Nephron progenitor cell (in vitro differentiated cells): ENCODE measurements at places on chromosomes 3 and 15.

GRCh38 chr15:65208647-65209046 lies 2.6 kb downstream of the CILP start:
- no peak for DNase-seq

DNA sequence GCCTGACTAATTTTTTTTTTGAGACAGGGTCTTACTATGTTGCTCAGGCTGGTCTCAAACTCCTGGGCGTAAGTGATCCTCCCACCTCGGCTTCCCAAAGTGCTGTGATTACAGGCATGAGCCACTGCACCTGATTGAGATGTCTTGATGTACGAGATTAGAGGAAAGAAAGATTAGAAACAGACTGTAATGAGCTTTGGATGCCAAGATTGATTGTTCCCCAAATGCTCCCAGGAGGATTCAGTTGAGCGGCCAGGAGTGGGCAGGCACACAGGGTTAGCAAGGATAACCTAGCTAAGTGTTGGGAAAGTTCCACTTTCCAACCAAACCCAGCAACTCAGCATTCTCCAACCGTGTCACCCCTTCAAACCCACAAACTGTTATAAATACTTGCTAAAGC lies 63.7 kb downstream of the SRGAP3 start:
- no peak for DNase-seq

GRCh38 chr15:81087066-81087465 lies 47.0 kb upstream of the CFAP161 start:
- DNase-seq: no peak

DNA sequence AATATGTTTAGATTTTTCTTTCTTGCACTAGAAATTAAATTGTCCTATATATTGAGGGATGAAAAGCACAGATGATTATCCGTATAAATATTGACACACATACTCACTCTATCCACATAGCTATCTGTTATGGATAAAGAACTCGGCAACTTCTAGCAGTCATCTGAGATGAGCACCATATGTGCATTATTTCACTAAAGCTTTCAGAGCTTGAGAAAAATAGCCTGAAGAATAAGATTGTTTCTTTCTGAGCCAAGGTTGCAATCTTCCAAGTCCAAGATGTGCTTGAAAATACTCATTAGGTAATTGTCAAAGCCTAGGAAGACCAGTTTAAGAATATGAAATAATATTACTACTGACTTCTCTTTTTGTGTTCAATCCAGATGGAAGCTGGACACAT lies 40.5 kb downstream of the COL8A1 start:
- DNase-seq: no peak

DNA sequence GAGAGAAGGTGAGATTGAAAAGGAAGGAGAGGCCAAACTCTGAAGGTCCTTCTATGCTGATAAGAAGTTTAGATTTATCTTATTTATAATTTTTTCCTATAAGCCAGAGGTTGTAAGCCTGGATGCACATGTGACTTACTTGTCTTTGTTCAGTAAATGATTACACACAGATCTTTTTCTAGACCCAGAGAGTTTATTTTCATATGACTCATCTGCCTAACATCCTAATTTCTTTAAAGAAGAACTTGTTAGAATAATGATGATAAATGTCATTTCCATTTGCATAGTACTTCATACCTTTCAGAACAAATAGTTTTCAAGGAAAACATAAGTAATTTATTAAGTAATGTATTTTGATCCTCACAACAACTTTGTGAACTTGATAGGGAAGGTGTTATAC lies 434.8 kb upstream of the DPH6 start:
- DNase-seq: no peak

DNA sequence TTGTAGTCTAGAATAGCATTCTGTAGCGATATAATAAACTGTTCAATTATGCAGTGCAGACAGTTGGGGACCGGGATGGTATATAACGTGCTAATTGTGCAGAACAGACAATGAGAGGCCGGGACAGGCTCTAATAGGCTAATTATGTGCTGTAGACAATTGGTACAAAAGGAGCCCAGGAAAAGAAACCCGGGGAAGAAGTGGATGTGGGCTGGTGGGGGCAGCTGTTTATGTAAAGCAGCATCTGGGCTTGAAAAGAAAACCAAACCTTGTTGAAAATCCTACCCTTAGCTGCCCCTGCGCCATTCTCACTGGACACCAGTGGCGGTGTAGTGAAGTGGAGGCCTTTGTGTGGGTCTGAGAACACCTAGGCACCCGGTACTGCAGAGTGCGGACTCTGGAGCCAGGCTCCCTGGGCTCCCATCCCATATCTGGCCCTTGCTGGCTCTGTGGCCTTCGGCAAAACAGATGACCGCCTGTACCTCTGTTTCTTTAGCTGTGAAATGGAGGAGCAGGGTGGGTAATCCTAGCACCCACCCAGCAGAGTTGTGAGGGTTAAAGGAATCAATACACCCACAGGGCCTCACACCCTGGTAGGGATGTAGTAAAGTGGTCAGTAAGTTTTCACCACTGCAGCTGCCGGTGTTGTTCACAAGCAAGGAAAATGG lies 51.5 kb downstream of the CMTM6 start:
- DNase-seq: no peak

GRCh38 chr15:64131547-64131946 lies 20.0 kb upstream of the SNX22 start:
- DNase-seq: no peak

DNA sequence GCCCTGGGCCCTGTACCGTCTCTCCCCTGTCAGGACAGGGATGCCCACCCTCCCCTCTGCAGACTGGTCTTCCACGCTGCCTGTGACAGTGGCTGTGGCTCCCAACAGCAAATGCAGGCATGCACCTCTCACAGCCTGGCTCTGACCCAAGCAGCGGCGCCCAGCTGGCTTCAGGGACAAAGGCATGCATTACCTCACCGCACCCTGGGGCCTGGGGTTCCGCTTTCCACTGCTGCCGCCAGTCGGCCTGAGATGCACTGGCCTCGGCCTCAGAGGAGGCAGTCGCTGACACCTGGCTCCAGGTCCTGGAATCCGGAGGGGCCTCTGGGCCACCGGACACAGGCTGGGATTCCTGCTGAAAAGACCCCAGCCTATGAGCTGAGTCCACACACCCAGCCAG lies 70.3 kb downstream of the SCN5A start:
- no peak for DNase-seq

- no peak for DNase-seq
Observed at GRCh38 chr3:72520690-72521308, 327.4 kb downstream of the SHQ1 start.

DNA sequence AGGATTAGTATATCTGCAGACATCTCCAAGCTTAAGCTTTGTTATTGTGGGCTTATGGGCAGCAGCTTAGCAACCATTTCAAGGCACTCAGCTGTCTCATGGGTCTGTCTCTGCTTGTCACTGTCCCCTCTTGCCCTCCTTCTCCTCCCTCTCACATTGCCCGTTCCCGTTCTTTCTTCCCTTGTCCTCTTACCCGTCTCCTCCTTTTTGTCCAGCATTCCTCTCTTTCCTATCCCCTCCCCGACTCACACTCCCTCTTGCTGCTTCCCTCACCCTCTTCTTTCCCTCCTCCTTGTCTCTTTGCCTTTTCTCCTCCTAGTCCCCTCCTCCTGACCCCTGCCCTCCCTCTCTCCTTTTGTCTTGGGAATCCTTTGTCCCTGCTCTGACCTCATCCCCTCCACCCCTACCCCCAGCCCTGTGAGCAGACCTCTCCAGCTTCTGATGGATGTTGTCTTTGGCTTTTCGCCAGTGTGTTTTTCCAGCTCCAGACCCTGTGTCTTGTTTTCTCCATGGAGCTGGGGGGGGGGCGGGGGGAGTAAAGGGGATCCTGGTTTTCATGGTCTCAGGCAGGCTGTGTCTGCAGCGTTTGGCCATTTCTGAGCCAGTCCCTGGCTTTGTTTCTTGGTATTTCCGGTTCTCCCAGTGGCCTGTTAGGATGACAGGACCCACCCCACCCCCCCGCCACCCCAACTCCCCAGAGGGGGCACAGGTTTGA lies 47.9 kb upstream of the TRAK1 start:
- peak; percentile 69 for DNase-seq

- DNase-seq: peak; percentile 6
Observed at GRCh38 chr3:189710620-189711402, 79.6 kb downstream of the TP63 start.
